Nephron progenitor cell (in vitro differentiated cells): ENCODE measurements at places on chromosomes 1 and 21.

DNA sequence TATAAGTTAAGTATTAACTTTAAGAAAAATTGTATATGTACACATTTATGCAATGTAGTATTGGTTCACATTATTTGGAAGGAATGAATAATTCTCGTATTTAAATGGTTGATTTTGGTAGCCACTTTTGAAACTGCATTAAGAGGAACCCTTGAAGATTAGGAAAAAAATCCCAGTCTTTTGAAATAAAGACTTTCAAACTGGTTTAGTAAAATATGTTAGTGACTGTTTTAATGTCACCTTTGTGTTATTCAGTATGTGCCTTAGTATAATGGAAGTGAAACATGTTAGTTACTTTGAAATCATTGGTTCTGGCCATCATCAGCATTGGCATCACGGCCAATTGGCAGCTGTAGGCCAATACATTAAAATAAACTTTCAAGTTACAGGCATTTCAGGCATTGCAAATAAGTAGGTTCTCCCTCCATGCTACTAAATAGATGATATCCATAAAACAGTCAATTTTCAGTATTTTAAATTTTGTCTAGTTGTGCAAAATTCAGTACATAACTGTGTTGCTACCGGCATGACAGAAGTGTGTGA lies 4.4 kb downstream of the MIER1 start:
- DNase-seq: no peak

- DNase-seq: no peak
These were observed 153.4 kb downstream of the DHRS3 start for GRCh38 chr1:12464598-12465056.

- no peak for DNase-seq
These were observed 293.9 kb downstream of the LRRC7 start for GRCh38 chr1:69861641-69862040.

- DNase-seq: no peak
These were observed 41.1 kb upstream of the SRP9 start for GRCh38 chr1:225736437-225737098.

DNA sequence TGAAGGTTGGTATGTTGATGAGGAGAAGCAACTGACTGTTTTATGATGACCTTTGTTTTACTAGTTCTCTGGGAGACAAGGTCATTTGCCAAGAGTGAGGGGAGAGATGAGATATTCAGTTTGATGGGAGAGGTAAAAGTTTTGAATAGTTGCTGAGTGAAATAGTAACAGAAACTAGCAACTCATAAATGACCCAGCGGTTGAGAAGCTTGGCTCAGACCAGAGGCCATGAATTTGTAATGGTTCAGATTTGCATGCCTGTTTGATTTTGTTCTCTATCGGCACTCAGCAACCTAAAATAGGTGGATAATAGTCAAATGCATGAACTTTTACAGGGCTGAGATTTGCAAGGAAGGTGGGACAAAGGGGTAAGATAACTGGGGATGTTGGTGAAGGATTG lies 6.6 kb downstream of the CCDC30 start:
- DNase-seq: no peak

GRCh38 chr1:197469620-197470210 lies 201.7 kb downstream of the CRB1 start:
- DNase-seq: no peak

DNA sequence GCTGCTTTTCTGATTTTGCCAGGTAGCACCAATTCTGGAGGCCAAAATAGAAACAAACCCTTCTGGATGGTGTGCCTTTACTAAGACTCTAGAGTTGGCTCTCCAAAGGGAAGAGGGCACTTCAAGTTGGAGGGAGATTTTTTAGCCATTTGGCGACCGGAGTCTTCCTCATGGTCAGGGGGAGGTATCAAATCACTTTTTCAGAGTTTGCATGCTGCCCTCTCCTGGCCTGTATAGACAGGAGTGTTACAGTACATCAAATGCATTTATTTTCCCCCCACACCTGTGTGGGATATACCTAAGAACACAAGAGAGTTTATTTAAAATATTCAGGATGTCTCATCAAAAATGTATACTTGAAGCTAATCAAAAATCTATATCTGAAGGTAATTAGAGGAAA lies 3.2 kb downstream of the GREM2 start:
- no peak for DNase-seq

GRCh38 chr1:42981871-42982270 lies 23.2 kb upstream of the SLC2A1 start:
- no peak for DNase-seq

DNA sequence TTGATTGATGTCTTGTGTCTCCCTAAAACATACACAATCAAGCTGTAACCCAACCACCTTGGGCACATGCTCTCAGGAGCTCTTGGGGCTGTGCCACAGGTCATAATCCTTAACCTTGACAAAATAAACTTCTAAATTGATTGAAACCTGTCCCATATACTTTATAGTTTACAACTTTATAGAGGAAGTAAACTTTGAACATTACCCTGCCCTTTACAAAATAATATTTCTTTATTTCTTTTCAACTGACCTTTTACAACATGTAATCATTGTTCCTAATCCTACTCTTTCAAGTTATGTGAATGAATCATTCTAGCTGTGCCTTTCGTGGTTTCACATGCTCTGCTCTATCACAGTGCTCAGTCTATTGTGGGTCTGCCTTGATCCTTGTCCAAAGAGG lies 118.3 kb upstream of the ATP1A1 start:
- no peak for DNase-seq

- DNase-seq: no peak
These were observed 35.9 kb downstream of the EPHA2 start for GRCh38 chr1:16119926-16120325.

- DNase-seq: no peak
These were observed 71.3 kb upstream of the LRRC8B start for GRCh38 chr1:89453123-89453972.

DNA sequence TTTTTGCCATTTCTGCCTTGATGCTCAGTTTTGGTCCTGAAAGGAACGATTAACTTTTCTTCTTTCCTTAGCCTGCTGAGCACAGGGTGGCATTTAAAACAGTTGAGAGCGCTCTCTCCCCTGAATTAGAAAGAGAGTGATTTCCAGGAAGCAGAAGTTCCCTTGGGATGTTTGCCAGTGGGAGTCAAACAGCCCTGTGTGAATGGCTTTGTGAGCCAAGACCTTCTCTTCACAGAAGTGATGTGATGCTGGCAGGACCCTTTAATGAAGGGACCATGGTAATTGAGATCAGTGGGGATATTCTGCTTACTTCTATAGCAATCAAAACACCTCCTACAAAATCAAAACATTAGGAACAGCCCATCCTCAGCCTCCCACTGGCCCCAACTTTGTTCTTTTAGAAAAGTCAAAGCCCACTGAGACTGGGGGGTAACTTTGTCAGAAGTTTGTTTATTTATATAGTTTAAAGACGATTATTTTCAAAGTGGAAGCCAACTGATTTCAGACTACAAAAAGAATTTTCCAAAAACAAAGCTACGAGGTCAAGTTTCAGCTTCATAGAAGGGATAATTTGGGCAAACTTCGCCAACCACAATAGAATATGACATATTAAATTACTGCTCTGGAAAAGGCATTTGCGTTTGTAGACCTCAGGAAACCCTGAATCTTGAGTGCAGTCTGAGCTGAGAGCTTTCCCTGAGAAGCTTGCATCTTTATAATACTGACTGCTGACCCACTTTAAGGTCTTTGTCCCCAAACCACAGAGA lies 122.7 kb downstream of the GABPA start:
- DNase-seq: no peak

GRCh38 chr21:37683396-37684114 lies 232.7 kb downstream of the KCNJ6 start:
- no peak for DNase-seq

GRCh38 chr1:109990302-109990653 lies 5.7 kb downstream of the AHCYL1 start:
- DNase-seq: no peak

DNA sequence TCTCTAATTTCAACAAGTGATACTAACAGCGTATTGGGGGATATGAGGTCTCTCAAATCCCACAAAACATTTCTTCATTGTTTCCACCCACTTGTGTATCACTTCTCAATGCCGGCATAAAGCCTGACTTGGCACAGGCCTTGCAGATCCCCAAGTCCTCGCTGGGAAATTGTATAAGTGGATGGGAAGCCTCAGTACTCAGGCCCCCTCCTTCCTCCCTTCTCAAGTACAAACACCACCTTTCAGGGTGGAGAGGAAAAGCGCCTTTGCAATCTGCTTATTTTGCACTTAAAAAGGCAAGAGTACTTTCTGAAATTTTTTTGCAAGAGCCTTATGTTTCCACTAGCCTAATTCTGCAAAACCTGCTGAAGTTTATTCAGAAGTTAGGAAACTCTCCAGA lies 25.8 kb upstream of the KLHDC8A start:
- DNase-seq: no peak

DNA sequence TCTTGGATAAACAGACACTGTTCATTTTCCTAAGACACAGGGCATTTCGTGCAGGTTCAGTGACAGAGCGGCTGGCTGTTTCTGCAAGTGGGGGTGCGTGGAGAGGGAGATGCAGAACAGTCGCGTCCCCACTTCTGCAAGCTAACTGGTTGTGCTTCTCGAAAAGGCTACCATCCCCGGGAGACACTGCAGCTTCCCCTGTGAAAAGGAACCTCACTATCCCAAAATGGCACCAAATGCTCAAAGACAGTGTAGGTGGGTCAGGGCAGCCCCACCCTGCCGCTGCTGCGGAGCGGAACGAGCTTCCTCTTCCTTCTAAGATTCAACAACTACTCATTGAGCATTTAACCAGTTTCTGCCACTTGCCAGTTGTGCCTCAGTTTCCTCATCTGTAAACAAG lies 19.2 kb upstream of the BACE2 start:
- DNase-seq: no peak

GRCh38 chr1:119504831-119505230 lies 2.2 kb upstream of the HSD3B1 start:
- DNase-seq: no peak

- no peak for DNase-seq
These were observed 254.9 kb downstream of the RHOU start for GRCh38 chr1:228989992-228990827.
